SK-N-SH (cell line): ENCODE measurements at places on chromosomes 2 and 18. TPM values are rescaled to one million over a fixed set of nuclear protein-coding genes. Genes with fewer than 3 reads are reported as not detected.

Gene ABCG5
- polyA plus RNA-seq: not detected in 2 replicates

Gene GALNT13
- polyA plus RNA-seq: 0.33 and 0.86 TPM in 2 replicates

Gene ITGA6
- polyA plus RNA-seq: 25.9 and 26.0 TPM in 2 replicates

Gene CRYGD
- polyA plus RNA-seq: not detected in 2 replicates

Gene FNDC4
- polyA plus RNA-seq: 26.5 and 27.0 TPM in 2 replicates

Gene RHBDD1
- 10.3 and 10.8 TPM in 2 replicates for polyA plus RNA-seq

Gene GCG
- polyA plus RNA-seq: not detected in 2 replicates

Gene DNAH6
- 0.03 TPM in 1 of 2 replicates, not detected in the other for polyA plus RNA-seq

Gene MYOM1
- polyA plus RNA-seq: 0.07 and 0.08 TPM in 2 replicates

Gene MYCN
- polyA plus RNA-seq: 0.03 TPM in 1 of 2 replicates, not detected in the other

Gene CHRNG
- polyA plus RNA-seq: not detected in 2 replicates

Gene LCLAT1
- 6.9 and 7.3 TPM in 2 replicates for polyA plus RNA-seq

Gene ANKRD62
- not detected in 2 replicates for polyA plus RNA-seq

Gene NMUR1
- polyA plus RNA-seq: not detected in 2 replicates

Gene AKAIN1
- polyA plus RNA-seq: not detected in 2 replicates

Gene CCBE1
- 5.0 and 7.3 TPM in 2 replicates for polyA plus RNA-seq

Gene MYO5B
- 1.2 and 1.3 TPM in 2 replicates for polyA plus RNA-seq

Gene GYPC
- polyA plus RNA-seq: not detected in 2 replicates

Gene SPATA3
- not detected in 2 replicates for polyA plus RNA-seq

Gene CUL3
- 17.0 and 17.3 TPM in 2 replicates for polyA plus RNA-seq

Gene PSTPIP2
- polyA plus RNA-seq: 9.5 and 9.8 TPM in 2 replicates

Gene UGT1A8
- not detected in 2 replicates for polyA plus RNA-seq

Gene FEV
- polyA plus RNA-seq: 0.53 and 1.2 TPM in 2 replicates

Gene PHOSPHO2
- 0.99 and 1.1 TPM in 2 replicates for polyA plus RNA-seq

Gene C2orf72
- 0.32 and 0.35 TPM in 2 replicates for polyA plus RNA-seq

Gene KCNF1
- 0.16 and 0.23 TPM in 2 replicates for polyA plus RNA-seq

Gene THADA
- polyA plus RNA-seq: 17.1 and 25.6 TPM in 2 replicates

Gene SLC8A1
- polyA plus RNA-seq: 3.2 and 4.6 TPM in 2 replicates

Gene TFPI
- 2.1 and 2.3 TPM in 2 replicates for polyA plus RNA-seq

Gene SCN3A
- polyA plus RNA-seq: 0.33 and 0.97 TPM in 2 replicates

Gene FBXO48
- 0.30 and 0.45 TPM in 2 replicates for polyA plus RNA-seq

Gene GALNT5
- 10.4 and 15.3 TPM in 2 replicates for polyA plus RNA-seq

Gene FBXO11
- polyA plus RNA-seq: 26.6 and 29.0 TPM in 2 replicates

Gene SCN2A
- polyA plus RNA-seq: 5.1 and 7.3 TPM in 2 replicates

Gene MEIS1
- 16.9 and 21.8 TPM in 2 replicates for polyA plus RNA-seq

Gene SRD5A2
- polyA plus RNA-seq: not detected in 2 replicates

Gene PRR30
- polyA plus RNA-seq: not detected in 2 replicates

Gene HMSD
- polyA plus RNA-seq: not detected in 2 replicates
